ENCODE measurements at places on chromosomes 2 and 18. TPM values are rescaled to one million over a fixed set of nuclear protein-coding genes. Genes with fewer than 3 reads are reported as not detected.

DNA sequence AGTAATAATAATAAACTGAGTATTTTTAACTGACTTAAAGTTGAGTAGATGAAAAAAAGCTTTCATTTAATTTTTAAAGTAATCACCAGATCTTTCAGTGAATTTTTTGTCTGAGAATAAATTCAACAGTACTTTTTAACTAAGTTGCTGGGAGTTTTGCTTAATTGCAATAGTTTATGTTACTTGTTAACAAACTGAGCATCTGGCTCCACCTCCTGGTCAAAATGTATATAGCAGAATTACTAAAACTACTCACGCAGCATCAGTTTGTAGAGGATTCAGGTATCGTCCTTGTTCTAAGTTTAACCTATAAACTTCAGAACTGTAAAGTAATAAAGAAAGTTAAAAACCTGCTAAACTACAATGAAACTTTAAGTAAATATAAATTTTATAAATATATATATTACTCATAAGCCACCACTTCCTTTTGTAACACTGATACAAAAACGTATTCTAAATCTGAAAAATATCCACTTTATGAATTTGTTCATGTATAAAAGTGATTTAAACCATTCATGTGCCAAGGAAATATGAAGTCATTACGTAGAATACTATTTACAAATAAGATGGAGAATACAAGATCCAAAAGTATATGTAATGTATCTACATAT lies 21.3 kb downstream of the NOL10 start:
- no peak for DNase-seq

Gene ATG9A
- 24.4 TPM for total RNA-seq

- DNase-seq = no peak
Measured at GRCh38 chr2:46644690-46645385, 165.5 kb downstream of the TMEM247 start.

Gene COL3A1
- 237 TPM for total RNA-seq

Gene GBX2
- not detected for total RNA-seq

Gene DYSF
- 23.1 TPM for total RNA-seq

GRCh38 chr2:198857246-198857645 lies 600.5 kb downstream of the SATB2 start:
- no peak for DNase-seq

Gene LRP1B
- 4.6 TPM for total RNA-seq

Gene TUBA3E
- total RNA-seq = not detected

GRCh38 chr2:69386360-69386759 lies 667 bp downstream of the GFPT1 start:
- no peak for DNase-seq

DNA sequence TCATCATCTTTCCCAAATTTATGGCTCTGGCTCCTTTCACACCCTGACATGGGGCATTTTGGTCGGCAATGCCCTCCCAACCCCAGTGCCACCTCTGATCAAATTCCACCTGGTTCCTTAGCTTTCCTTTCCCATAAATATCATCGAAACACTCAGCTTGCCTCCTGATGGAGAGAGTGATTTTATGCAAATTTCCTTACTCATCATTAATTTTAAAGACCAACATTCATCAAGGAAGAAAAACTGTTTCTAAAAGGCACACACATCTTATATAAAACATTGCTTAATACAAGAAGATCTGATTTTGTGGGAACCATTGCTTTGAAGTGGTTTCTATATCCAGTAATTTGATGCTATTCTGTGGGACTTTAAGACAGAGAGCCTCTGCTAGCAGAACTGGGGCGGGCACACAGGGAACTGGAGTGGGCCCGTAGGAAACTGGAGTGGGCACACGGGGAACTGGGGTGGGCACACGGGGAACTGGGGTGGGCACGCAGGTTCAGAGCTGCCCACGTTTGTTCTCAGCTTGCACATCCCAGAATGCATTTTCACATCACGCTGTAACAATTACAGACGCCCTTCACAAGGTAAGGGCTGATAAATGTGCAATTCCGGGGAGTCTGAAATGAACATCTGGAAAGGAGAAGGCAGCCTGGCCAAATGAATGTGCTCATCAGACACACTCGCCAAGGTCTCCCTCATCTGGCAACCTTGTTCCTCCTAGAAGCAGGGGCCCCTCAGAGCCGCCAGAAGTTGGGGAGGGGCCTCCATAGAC lies 174.2 kb downstream of the RTP5 start:
- no peak for DNase-seq

DNA sequence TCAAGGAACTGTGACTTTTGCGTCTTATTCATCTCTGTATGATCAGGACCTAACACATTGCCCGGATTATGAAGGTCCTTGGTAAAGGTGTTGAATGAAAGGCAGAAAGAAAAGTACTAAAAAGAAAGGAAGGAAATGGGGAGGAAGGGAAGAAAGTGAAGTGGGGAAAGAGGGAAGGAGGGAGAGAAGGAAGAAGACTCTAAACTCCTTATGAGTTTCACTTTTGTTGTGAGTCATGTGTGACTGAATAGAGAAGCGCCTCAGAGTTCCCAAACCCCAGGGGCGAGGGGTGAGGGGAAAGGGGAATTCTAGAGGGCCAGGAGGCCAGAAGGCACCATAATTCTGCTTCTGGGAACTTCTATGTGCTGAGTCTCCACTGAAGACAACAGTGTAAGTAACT lies 30.9 kb upstream of the OSBPL6 start:
- no peak for DNase-seq

GRCh38 chr2:62724106-62724505 lies 18.6 kb downstream of the EHBP1 start:
- no peak for DNase-seq

GRCh38 chr2:191607096-191607495 lies 70.8 kb upstream of the NABP1 start:
- DNase-seq = no peak

Gene KRTCAP3
- 0.75 TPM for total RNA-seq

DNA sequence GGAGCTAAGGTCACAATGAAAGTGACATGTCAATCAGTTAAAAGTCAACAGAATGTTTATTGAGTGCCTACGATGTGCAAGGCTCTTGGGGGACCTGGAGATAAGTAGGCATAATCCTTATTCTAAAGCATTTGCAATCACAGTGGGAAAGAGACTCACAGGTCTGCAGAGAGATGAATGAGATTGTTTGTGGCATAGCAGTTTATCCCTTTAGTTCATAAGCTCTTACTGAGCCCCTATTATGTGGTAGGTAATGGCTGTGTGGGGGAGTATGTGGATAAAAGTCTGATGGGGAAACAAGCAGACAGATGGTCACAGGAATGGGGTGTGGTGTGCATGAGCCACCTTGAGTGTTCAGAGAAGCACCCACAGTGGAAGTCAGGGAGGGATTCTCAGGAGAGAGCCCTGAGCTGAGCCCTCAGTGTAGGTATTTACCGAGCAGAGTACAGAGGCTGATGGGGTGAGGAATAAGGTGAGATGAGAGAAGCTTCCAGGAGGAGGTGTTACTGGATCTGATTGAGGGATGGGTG lies 48.1 kb downstream of the EMILIN2 start:
- no peak for DNase-seq

DNA sequence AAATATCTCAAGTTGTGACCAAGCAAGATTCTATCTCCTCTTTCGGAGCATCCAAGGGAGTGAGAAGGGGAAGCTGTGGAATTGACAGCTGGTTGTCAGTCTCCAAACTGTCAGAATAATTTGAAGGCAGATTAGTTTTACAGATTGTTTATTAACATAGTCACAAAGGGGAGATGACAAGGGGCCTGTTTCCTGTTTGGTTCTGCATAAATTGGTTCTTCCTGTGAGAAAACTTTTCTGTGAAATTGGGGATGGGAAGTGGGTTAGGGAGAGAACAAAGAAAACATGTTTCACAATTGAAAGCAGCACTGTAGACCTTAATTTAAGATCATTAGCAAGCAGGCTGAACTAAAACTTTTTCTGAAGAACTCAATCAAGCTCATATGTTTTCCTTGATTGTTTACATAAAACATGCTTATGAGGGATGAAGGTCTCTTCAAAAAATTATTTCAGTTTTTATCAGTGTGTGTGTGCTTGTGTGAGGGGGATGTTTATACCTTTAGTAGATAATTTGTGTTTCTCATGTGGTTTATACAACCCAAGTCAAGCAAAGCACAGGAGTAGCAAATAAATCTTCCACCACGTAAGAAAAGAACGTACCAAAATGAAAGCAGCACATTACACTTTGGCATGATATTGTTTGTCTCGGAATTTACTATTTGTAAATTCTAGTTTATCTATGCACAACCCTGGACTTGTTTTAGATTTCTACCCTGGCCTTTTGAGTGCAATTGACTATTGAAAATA lies 604.9 kb upstream of the CDH2 start:
- no peak for DNase-seq

Gene POLR1B
- total RNA-seq = 39.0 TPM

DNA sequence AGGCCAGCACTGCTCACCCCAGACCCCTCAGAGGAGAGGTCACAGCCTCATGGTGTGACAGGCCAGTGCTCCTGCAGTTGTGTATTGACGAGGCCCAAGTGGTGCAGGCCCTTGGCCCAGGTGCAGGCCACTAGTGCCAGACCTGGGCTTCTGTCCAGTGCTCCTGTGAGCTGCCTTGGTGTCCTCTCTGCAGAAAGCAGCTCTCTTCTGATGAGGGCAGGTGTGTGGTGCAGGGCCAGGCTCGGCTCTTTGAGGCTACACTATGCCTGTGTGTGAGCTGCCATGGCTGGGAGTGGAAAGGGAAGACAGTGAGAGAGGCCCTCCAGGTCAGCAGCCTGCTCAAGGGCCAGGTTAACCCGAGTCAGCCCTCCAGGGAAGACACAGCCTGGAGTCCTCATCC lies 17.1 kb downstream of the EHD3 start:
- no peak for DNase-seq

- no peak for DNase-seq
Measured at GRCh38 chr18:23266717-23267446, 131.6 kb downstream of the CABLES1 start.

Gene LRRTM4
- total RNA-seq = 0.32 TPM

GRCh38 chr2:113203901-113204519 lies 30.2 kb downstream of the PSD4 start:
- DNase-seq = no peak

DNA sequence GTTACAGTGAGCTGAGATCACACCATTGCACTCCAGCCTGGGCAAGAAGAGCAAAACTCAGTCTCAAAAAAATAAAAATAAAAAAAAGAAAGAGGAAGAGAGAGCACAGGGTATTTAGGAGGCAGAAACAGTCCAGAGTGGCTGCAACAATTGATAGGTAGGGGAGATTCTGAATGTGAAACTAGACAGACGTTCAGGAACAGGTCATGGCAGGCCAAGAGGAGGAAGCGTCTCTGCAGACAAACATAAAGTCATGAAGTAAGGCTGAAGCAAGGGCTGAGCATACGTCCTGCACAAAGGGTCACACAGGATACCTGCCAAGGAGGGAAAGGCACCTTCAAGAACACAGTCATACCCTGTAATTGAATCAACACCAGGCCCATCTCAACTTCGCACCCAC lies 64.1 kb upstream of the ZNF532 start:
- DNase-seq = no peak

DNA sequence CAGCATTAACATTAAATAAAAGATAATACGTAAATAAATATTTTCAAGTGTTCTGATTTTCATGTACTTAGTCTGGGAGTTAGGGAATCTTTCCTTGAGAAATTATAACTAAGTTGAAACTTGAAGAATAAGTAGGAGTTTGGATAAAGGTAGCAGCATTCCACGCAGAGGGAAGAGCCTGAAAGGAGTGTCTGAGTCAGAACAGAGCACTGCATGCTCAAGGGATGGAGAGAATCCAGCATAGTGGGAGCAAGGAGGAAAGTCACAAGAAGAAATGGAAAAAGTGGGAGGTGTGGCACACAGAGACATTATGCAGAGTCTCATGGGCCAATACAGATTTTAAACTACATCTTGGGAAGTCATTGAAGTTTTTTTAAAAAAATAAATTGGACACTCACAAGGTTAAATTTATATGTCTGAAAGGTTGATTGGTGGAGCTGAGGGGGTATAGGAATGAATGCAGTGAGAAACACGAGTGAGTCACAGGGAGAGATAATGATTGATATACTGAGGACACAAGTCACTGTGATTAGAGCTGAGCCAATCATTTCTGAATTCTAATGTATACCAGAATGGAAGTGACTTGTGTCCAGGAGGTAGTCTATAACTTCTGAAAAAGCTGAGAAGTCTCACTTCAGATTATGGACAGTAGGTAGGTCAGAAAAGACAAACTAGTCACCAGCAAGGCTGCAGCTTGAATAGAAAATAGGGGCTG lies 66.9 kb downstream of the ICOS start:
- DNase-seq = no peak

Gene KLHL41
- not detected for total RNA-seq

DNA sequence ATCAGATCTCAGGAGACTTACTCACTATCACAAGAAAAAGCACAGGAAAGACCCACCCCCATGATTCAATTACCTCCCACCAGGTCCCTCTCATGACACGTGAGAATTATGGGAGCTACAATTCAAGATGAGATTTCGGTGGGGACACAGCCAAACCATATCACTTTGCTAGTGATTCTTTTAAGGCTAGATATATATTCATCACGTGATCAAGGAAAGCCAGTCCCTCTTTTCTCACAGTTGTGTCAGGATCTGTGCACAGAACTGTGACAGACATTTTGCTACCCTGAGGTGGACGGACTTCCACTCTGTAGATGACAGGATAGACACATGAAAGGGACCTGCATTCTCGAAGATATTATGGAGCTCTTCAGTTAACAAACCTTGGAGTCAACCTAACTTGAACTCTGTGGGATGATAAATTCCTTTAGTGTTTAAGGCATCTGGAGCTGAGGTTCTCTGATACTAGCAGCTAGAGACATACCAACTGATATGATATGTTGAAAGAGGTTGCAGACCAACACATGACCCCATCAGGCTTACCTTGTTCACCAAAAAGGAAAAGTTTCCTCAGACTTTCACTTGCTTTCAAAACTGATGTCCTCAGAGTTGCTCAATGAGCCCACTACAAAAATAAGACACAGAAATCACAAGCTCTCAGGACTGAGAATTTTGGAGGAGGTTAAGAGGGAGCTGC lies 66.3 kb upstream of the SCG2 start:
- DNase-seq = no peak

DNA sequence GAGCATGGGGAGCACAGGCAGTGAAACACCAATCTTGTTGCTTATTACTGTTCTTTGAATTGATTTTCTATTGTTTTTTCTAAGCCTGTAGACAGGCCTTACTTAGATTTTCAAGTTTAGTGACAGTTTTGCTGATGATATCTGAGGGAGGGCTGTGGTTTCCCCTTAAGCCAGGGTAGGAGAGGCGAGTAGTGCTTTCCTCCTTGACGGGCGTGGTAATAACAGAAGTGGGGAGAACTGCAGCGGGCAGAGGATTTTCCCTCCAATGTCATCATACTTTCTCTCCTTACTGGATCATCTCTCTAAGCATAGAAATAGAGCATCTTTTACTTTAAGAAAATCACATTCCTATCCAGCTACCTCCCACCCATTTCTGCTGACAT lies 314.4 kb downstream of the ALK start:
- no peak for DNase-seq

Measured in omental fat pad (tissue), 4 donors.